ENCODE measurements at places on chromosomes 1 and 21.

DNA sequence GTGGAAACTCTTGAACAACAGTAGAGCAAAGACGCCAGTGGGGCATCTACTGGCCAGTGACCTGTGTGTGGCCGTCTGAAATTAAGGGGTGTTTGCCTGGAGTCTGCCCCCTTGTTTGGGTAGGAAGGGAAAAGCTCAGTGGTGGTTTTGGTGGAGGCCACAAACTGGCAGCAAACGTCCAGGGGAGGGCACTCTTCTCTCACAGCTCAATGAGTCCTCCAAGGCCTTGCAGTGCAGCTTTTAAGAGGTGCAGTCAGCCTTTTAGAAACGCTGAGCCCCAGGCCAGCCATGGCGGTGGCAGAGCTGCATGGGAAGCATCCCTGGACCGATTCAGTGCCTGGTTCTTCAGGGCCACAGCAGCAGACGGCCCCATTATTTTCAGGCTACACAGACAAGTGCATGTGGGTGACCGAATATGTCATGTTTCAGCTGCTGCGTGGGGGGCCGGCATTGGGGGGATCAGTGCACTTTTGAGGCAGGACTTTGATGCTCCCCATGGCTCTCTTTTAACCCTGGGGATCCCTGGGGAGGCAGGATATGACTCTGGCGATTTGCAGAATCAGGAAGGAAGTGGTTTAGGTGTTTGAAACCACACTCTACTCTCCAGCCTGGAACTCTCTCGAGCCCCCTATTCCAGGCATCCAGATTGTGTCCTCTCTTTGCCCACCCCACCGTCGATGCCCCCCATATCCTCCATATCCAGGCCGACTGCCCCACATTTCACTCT, 414.0 kb downstream of the PRDM2 start:
- DNase-seq: peak; percentile 41

- DNase-seq: no peak
These were observed 10.6 kb downstream of the ITPKB start for GRCh38 chr1:226728448-226728847.

DNA sequence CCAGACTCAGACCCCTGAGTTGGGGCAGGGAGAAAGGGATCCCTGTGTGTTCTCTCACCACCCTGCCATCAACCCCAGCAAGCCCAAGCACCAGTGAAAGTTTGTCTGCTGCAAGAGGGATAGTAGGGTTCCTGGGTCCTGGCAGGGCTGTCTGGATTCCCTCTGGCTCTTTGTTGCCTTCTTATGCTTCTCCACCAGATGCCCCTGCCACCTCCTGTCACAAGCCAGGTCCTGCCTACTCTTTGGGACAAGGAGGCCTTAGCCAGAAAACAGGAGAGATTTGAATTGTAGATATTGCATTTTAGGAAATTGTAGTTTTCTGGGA, 21.7 kb downstream of the UBE2T start:
- DNase-seq: no peak

GRCh38 chr1:24085546-24085945, 26.4 kb downstream of the MYOM3 start:
- DNase-seq: no peak

- DNase-seq: no peak
These were observed 7.4 kb downstream of the TFF1 start for GRCh38 chr21:42358937-42359336.

DNA sequence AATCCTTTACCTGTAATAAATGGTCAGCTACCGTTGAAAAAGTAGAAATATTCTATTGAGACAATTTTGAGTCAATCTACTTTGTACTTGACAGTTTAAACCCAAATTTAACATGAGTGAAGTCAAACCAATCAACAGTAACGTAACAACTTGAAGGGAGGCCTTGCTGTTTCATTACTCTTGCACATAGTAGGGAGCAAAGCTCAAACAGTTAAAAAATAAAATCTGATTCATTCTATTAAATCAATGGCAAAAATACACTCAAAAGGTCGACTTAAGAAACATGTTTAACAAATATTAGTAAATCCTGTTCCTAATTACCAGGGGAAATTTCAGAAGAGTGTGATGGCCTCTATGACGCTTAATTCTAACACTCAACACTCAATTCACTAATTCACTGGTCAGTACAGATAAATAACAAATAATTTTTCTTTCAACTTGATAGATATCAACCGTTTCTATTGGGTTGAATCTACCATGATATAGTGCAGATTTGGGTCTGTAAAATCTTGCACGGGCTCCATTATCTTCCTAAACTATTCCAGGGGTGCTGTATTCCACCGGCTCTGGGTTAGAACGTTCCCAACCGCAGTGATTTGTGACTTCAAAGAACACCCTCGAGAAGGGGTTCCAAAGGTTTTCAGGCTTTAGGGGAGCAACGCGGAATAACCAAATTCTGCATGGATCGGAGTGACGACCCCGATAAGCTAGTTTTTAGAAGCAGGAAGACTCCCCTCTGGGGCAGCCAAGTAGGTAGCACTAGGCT, 1.4 kb downstream of the TARBP1 start:
- DNase-seq: no peak

DNA sequence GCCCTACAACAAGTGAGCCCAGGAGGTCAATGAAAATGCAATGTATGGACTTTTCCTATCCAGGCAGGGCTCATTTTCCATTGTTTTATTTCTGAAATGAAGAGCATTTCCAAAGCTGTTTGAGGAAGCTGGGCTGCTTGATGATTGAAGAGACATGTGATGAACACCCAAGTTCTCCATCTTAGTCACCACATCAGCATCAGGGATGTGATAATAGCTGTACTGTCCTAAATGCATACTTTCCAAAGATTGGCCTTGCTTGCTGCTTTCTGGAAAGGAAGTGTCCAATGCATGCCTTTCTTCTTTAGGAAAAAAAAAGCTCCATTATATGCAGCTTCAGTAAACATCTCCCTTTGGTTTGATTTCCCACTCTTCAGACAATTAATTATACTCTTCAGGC, 425.9 kb upstream of the RUNX1 start:
- DNase-seq: no peak

DNA sequence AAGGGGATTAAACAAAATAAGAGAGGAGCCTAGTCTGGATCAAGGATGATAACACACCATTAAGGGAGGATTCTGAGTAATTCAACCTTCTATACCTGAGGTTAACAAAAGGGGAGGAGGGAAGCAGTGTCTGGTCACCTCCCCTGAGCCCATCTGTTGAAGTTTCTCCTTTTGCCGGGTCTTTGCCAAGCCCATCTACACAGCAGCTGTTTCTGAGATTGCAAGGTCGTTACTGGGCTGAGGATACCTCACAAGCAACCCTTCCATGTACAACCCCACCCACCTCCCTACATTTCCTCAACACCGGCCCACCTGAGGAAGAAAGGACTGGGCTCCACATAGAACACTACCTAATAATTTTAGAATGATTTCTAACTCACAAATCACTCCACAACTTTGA, 26.3 kb downstream of the LRRC52 start:
- DNase-seq: no peak

DNA sequence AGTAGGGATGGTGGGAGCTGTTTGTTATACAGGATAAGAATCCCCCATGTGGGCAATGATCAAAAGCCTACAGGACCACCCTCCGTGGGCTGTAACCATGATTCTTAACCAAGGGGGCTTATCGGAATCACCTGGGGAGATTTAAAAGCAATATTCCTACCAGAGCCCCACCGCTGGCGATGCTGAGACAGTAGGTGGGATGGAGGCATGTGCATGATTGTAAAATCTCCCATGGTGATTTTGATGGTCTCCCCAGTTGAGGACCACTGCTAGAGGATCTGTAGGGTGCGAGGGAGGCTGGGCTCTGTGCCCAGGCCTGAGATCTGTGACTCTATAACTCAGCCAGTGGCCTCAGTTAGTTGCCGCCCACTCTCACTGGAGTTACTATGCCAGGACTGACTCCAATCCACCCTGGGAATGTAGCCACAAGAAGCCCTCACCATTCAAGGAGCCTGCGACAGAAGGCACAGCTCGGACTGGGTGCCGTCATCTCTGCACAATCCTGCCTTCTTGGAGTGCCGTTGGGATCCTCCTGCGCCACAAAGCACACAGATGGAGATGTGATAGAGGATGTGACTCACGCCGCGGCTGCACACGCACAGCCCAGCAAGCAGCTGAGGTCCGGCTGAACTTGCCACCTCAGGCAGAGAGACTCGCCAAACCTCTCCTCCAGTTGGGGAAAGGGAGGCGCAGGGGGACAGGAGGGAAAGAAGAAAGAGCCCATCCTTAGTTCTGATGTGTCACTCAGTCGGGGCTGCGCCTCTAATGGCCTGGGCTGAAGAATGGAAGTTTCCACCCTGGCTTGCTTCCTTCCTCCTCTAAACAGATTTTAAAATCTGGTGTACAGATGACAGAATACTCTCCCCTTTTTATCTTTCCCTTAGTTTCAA, 26.5 kb downstream of the AKNAD1 start:
- no peak for DNase-seq

DNA sequence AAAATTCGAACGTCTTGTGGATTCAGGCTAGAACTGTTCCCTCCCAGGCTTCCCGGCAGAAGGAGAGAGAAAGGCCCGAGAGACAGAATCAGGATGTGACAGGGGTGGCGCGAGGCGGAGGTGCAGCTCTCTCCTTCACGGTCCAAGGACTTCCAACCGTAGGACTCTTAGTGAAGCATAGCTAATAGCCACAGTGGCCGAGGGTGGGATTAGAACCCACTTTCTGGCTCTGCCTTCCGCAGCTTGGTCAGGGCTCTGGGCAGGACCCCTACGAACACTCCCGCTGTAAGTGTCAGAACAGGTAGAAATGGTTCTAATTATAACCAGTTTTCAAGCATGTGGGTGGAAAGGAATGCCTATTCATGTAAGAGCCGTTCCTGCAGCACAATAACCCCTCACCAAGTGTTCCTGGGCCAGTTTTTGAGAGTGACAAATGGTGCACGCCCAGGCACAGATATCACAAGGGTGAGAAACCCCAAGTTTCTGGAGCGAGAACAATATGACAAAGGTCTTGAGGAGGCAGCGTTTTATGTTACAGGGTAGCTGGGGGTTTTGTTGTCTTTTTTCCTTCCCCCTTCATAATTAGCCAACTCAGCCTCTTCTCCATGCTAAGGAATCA, 86.4 kb downstream of the SYF2 start:
- DNase-seq: peak; percentile 54

DNA sequence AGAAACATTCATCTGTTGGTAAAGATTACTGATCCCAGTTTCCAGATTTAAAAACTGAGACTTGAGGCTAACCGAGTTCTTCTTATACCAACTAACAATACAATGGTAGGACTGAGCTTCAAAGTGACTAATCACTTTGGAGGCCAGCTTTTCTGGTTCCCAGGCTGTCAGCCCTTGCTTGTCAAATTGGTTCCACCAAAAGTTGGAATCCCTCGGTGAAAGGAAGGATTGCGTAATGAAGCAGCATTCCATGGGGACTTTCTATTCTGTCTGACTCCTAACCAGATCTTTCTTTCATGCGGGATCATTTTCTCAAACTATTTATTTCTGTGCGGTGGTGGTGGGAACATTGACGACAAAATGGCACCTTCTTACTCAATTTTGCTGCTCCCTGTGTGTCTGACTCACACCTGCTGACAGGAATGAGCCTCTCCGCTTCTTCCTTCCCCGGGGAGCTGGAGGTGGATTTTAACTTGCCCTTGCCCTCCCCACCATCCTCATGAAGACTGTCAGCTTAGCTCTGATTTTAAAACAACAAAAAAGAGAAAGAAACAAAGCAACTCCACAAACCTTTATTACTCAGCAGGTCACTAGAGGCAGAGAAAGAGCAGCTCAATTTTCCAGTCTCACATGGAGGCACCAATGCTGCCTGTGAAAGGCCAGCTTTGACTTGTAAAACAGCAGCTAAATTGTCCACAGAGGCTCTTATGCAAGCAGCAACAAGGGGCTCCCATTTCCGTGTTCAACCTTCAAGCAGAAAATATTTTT, 32.9 kb upstream of the RASAL2 start:
- no peak for DNase-seq

GRCh38 chr1:29672416-29673227, 436.3 kb downstream of the PTPRU start:
- DNase-seq: peak; percentile 10

DNA sequence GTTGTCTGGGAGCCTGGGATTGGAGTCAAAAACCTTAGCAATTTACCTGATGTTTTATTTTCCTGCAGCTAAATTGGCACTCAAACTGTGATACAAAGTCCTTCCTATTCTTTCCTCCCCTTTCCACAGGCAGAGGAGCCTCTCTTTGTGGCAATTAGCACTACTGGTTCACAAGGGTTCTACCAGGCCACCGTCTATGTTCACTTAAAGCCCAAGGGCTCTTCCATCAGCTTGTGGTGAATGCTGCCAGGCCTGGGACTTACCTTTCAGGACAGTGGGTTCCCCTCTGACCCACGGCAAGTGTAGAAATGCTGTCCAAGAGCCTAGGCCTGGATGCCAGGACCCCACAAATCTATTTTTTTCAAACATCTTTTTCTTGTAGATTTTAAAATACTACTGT, 251.9 kb upstream of the B3GALT2 start:
- DNase-seq: no peak

GRCh38 chr1:109535481-109535880, 4.2 kb upstream of the GPR61 start:
- no peak for DNase-seq

DNA sequence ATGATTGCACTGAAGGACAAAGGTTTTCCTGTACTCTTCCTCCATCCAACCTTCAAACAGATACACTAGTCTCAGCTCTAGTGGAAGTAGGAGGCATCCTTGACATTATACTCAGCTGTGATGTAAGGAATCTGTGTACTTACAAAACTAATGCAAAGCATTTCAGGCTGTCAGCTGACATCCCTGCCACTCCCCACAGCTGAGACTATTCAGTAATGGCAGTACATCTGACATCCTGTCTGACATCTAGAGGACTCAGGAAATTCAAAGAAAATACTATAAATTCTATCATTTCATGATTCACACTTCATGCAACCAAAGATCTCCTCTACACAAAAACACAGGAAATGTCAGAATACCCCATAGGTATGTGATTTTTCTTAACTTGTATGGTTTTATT, 325.8 kb downstream of the SMYD3 start:
- no peak for DNase-seq

DNA sequence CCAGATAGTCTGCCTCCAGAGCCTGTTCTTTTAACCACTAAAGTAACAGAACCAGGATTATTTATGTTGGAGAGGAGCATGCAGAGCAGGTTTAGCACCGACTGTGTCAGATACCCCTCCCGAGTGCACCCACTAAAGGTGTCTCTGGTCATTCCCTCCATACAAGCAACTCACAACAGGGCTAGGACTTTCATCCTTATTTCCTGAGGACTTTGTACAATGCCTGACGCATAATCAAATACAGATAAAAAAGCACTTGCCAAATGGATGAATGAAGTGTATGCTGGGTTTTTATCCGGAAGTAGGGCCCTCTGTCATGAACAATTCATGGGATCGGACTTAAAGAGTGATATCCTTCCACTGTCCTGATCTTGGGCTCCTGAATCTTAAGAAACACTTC, 26.0 kb downstream of the RPL5 start:
- DNase-seq: no peak

- peak; percentile 95 for DNase-seq
These were observed 19.4 kb downstream of the PDE4B start for GRCh38 chr1:65812065-65812464.

DNA sequence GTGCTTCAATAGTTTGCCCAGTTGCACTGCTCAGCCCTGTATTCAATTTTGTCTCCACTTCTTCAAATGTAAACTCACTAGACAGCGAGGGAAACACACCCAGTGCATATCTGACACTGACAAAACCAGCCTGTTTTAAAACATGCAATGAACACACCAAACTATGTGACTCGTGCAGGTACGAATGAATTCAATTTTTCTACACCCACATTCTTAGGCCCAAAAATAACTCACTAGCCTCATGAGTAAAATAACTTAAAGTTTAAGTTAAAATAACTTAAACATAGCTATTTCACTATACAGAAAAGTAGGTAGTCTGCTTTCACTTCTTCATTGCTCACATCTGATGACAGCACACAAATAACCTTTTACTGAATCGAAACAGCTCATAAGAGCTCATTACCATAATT, 21.1 kb downstream of the TTC13 start:
- no peak for DNase-seq
